ENCODE measurements at places on chromosomes 5 and 9.

DNA sequence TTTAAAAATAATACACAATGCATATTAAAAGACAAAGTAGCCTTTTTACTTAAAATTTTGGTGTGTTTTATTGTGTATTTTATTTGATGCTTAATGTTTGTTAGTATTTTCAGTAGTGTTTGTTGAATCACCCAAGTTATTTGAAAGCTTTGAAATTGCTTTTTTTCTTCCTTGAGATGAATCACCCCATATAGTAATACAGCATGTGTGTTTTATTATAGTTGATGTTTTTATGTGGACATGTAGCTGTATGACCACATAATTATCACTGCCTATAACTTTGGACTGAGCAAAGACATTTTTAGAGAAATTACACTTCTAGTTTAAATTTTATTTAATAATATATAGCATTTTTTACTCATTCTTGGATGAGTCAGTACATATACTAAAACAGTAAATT lies 18.0 kb downstream of the FAM174A start:
- DNase-seq, result no peak

- DNase-seq, result no peak
These were observed 147.4 kb upstream of the PUM3 start for GRCh38 chr9:2991292-2991691.

DNA sequence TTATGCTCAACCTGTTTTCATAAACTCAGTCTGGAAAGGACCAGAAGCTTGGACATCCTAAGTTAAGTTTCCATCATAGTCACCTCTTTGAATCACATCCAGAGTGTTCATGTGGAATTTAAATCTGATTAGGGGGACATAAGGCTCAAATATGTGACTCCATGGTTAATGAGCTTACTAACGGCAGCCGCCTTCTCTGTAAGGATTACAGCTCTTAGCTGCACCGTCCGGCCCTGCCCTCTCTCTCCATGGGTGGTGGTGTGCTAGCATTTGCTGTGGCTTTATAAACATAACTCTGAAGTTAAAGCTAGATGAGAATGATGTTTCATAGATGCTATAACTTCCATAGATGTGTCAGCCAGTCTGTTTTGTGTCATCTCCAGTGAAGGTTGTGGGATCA lies 156.5 kb downstream of the TRIO start:
- no peak for DNase-seq

DNA sequence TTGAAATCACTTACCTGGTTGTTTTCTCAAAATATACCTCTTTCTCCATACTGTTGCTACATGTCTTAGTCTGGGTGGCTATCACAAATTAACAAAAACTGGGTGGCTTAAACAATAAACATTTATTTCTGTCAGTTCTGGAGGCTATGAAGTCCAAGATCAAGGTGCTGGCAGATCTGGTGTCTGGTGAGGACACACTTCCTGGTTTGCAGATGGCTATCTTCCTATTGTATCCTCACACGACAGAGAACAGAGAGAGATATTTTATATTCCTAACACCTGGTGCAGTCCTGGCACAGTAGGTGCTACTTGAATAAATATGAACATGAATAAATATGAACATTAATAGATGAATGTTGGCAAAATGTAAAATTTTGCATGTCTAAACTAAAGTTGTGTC lies 164.3 kb upstream of the ACOT12 start:
- no peak for DNase-seq

DNA sequence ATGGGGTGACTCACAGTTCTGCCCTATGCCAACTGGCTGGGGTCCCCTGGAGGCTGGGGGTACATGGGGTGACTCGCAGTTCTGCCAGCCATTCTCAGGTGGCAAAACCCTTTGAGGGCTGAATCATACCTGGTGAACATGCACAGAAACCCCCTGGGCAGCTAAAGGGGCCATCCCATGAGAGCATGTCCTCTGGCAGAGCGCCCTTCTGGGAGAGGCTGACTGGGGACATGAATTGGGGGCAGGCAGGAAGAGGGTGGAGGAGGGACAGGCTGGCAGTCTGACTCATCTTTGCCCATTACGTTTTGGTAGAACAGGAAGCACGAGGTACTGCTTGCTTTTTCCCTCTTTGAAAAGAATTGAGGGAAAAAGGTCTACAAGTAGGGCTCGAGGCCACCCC lies 16.7 kb downstream of the TRAF1 start:
- DNase-seq, result no peak

- no peak for DNase-seq
These were observed 739.0 kb downstream of the DTWD2 start for GRCh38 chr5:118249386-118249785.

Measured in testis (tissue), 5 donors.